Activated naive CD8-positive, alpha-beta T cell treated with anti-CD3 and anti-CD28 coated beads, Interleukin-2, amount 10 ng/mL, durations not matched to agents 7 days and 5 days (primary cell): ENCODE measurements at places on chromosomes 6 and 20. TPM values are rescaled to one million over a fixed set of nuclear protein-coding genes. Genes with fewer than 3 reads are reported as not detected.

GRCh38 chr6:62914530-62914929, 296.7 kb upstream of the FKBP1C start:
- no peaks in the 10 kb centered on the region for H3K4me1 ChIP-seq
- DNase-seq = no peak
- H3K27me3 ChIP-seq = no peaks in the 10 kb centered on the region
- H3K27ac ChIP-seq = no peak overlapping the region
- H3K36me3 ChIP-seq = no peaks in the 10 kb centered on the region

GRCh38 chr6:166418691-166419143, 36.0 kb upstream of the MPC1 start:
- peaks cover 58% of the 10 kb centered on the region for H3K4me1 ChIP-seq
- H3K36me3 ChIP-seq = peaks cover 15% of the 10 kb centered on the region
- peak overlapping the region; percentile 45 for H3K4me3 ChIP-seq
- no peak for DNase-seq
- peak overlapping the region; percentile 75 for H3K27ac ChIP-seq
- H3K27me3 ChIP-seq = peaks cover 8% of the 10 kb centered on the region

DNA sequence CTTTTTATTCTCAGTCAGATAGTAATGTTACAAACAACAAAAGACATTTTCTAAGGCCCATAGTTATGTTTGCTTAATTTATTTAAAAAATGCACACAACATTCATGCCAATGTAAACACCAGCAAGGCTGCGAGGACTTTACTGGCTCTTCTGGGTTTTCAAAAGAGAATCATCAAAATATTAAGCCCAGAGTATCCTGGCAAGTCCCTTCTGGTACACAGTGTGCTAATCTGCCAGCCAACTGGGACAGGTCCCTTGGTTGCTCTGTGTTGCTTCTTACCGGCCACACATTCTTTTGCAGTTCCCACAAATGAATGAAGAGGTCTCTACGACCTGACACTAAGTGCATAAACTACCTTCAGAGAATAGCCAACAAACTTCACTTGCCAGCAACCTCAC, 42.6 kb upstream of the SPDEF start:
- no peaks in the 10 kb centered on the region for H3K27me3 ChIP-seq
- H3K27ac ChIP-seq = no peak overlapping the region
- H3K4me1 ChIP-seq = peaks cover 4% of the 10 kb centered on the region
- DNase-seq = no peak
- H3K36me3 ChIP-seq = peaks cover 2% of the 10 kb centered on the region

GRCh38 chr20:55166063-55166462, 690.7 kb downstream of the DOK5 start:
- no peak for DNase-seq
- no peak overlapping the region for H3K27ac ChIP-seq
- no peaks in the 10 kb centered on the region for H3K4me1 ChIP-seq
- H3K27me3 ChIP-seq = no peaks in the 10 kb centered on the region
- H3K36me3 ChIP-seq = no peaks in the 10 kb centered on the region

DNA sequence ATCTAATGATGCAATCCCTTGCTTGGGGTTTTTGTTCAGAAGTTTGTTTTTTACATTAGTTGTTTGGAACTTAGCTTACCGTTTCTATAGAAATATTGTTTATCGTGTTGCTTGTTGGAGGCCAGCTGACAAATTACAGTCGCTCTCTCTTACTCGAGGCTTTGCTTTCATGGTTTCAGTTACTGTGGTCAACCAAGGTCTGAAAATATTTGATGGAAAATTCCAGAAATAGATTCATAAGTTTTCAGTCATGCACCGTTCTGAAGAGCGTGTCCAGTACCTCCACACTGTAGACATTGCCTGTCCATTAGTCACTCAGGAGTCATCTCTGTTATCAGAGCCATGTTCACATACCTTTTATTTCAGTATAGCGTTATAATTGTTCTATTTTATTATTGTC, 47.9 kb downstream of the DEK start:
- no peak overlapping the region for H3K4me3 ChIP-seq
- no peak for DNase-seq
- H3K4me1 ChIP-seq = peaks cover 5% of the 10 kb centered on the region
- H3K36me3 ChIP-seq = peaks cover 11% of the 10 kb centered on the region

DNA sequence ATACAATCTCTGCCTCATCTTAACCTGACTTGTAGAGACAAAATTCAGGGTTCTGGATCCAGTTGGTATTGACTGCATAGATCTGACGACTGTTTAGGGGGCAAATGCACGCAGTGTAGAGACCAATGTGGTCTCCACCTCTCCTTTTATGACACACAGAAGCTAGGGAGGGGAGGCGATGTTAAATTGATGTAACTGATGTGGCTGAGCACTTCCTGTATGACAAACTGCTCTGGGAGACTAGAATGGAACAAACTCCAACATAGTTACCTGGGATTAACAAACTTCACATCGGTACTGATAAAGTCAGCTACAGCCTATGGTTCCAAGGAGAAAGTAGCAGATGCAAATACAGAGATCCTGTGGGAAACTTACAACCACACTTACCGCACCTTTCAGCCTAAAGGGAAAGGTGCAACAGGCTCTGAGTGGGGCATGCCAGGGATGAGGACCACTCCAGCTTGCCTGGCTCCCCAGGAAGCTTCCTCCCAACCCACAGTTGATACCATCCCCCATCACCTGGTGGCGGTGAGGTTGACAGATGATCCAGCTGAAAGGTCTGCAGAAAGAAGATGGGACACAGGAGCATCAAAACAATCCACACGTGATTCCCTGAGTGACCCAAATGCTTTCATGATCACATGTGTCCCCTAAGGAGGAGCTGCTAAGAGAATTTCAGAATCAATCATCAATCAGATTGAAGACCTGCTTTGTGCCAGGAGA, 60.6 kb upstream of the MRPS10 start:
- H3K36me3 ChIP-seq = peaks cover 4% of the 10 kb centered on the region
- peaks cover 40% of the 10 kb centered on the region for H3K4me1 ChIP-seq
- no peaks in the 10 kb centered on the region for H3K27me3 ChIP-seq
- H3K27ac ChIP-seq = peak overlapping the region; percentile 87
- peak overlapping the region; percentile 56 for H3K4me3 ChIP-seq
- DNase-seq = no peak

GRCh38 chr6:104640150-104640700, 219.5 kb downstream of the HACE1 start:
- no peak for DNase-seq
- H3K4me3 ChIP-seq = no peak overlapping the region
- H3K27me3 ChIP-seq = peaks cover 2% of the 10 kb centered on the region
- H3K4me1 ChIP-seq = peaks cover 4% of the 10 kb centered on the region

TMEM244 gene
- 0.83 TPM for total RNA-seq

RNF144B gene
- 2.3 TPM for total RNA-seq

ERVFRD-1 gene
- total RNA-seq = not detected
